ENCODE measurements at places on chromosomes 5 and 9.
A peak's percentile ranks its signal among the peaks of the same experiment; 100 is the strongest.

GRCh38 chr5:139828207-139828895 lies 32.7 kb downstream of the PSD2 start:
- no peak for DNase-seq

DNA sequence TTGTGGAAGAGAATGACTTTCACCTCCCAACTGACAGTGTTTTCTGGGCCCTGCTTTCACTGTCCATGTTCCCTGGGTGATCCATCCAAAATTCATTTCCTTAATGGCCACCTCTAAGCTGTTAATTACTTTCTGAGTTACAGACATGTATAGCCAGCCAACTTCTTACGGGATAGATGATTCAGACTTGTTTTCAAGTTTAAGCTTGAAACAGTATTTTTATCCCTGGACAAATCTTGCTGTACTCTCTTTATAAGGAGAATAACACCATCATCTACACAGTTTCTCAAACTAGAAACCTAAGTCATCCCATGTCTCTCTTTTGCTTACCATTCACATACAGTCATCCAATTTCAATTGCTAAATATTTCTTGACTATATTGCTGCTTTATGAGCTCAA lies 6.9 kb downstream of the FAM174A start:
- no peak for DNase-seq

GRCh38 chr9:15553528-15553898 lies 670 bp downstream of the CCDC171 start:
- DNase-seq, result no peak

- no peak for DNase-seq
Observed at GRCh38 chr5:22111320-22111719, 741.8 kb downstream of the CDH12 start.

- DNase-seq, result no peak
Observed at GRCh38 chr5:176712546-176713304, 65.4 kb downstream of the TSPAN17 start.

DNA sequence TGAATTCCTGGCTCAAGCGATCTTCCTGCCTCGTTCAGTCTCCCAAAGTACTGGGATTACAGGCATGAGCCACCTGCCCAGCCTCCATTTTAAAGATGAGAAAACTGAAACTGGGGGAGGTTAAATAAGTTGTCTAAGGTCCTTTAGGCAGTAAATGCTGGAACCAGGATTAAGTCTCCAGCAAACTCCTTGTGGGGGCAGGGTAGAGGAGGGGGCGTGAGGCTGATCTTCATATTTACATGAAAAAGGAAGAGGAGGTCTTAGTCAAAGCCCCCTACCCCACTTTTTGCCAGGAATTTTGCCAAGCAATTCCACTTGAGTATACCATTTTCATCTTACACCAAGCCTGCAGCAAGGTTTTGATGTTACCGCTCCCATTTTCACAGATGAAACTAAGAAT lies 76.6 kb upstream of the NR4A3 start:
- no peak for DNase-seq

GRCh38 chr9:126326228-126327005 lies at the start of gene MVB12B:
Gene MVB12B (plus strand): TSS chr9:126326829. CDS start chr9:126326930, 101 bp downstream.
- DNase-seq, result peak; percentile 8

GRCh38 chr5:51138164-51138563 lies 245.1 kb upstream of the ISL1 start:
- DNase-seq, result no peak

DNA sequence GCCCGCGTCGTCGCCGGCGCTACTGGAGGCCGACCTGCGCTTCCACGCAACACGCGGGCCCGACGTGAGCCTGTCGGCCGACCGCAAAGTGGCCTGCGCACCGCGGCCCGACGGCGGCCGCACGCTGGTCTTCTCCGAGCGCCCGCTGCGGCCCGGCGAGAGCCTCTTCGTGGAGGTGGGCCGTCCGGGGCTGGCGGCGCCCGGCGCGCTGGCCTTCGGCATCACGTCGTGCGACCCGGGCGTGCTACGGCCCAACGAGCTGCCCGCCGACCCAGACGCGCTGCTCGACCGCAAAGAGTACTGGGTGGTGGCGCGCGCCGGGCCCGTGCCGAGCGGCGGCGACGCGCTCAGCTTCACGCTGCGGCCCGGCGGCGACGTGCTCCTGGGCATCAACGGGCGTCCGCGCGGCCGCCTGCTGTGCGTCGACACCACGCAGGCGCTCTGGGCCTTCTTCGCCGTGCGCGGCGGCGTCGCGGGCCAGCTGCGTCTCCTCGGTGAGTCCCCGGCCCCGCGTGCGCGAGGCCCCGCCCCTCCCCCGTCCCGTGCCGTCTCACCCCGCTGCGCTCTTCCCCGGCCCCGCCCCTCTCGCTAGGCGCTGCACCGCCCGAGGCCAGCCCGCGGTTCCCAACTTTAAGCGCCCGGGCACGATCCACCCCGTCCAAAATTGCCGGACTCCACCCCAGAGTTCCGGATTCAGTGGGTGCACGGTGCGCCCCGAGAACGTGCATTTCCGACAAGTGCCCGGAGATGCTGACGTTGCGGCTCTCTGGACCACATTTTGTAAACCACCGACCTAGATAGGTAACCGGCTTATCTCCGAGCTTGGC lies 42.8 kb downstream of the NEURL1B start:
- DNase-seq, result peak; percentile 52

GRCh38 chr5:57311251-57311650 lies 137.4 kb downstream of the GPBP1 start:
- DNase-seq, result no peak

GRCh38 chr9:89071591-89071990 lies 80.3 kb downstream of the S1PR3 start:
- DNase-seq, result no peak

DNA sequence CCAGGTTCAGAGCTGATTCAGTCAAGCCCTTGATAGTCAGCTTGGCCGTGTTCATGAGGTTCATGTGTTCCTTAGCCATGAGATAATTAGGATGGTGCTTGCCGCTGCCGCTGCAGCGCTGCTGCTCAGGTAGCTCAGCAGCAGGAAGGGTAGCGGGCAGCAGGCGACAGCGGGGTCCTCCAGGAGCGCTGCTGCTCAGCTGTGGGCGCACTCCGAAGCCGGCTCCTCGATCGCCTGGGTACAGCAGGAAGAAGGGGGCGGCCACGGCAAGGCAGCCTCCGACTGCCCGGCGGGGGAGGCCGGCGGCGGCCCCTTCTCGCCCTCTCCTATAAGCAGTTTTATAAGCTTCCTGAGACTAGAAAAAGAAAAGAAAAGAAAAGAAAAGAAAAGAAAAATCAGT lies 1253.6 kb downstream of the EFNA5 start:
- DNase-seq, result no peak

- DNase-seq, result no peak
Observed at GRCh38 chr5:150848271-150848670, 1.9 kb downstream of the IRGM start.

DNA sequence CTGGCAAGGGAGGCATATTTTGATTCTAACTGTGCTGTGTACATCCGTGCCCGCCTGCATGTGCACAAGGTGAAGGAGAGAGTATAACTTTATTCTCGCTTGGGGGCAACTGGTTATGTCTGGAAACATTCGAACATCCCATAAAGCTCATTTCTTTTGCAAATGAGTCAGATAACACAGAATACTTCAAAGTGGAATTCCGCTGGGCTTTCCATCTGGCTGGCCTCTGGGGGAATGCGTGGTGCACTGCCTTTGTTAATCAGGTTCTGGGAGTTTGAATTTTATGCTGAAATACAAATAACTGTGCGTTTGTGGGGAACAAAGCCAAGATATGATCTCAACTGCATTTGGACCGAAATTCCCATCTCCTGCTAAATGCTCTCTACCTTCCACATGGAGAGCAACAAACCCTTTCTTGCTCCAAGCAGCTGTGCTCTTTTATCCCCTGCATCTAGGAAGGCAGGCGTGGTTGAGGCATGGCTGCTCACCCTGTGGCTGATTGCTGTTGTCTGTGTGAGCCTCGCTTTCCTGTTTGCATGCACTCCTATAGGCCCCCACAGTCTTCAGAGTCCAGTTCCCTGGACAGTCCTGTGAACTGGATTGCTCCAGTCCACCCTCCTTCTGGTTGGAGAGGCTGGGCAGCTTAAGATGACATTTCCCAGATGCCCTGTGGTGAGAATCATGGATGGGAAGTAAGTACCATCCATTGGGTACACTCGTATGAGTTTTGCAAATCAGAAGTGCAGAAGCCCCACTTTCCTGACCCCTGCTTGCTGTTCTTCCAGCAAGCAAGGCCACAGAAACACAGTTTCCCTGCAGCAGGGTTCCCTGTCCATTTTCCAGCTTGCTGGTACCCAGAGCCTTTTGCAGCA lies 82.9 kb upstream of the ALDH1B1 start:
- DNase-seq, result no peak

DNA sequence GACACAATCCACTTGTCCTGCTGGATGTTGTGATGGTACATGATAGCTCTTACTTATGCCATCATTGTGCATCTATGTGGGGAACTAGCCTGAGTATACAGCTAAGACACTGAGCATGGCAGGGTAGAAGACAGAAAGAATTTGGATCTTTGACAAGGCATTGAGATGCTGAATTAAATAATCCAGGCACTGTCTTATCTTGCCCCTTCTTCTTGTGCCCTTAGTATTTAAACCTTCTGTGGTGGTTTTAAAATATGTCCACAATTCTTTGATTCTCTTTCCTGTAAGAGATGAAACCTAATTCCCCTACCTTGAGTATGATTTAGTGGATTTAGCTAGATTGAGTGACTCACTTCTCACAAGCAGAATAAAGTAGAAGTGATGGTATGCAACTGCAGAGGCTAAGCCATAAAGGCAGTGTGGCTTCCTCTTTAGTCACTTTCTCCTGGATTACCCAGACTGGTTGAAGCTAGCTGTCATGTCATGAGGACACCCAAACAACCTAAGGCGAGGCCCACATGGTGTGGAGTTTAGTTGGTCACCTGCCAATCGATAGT lies 174.0 kb upstream of the NREP start:
- DNase-seq, result no peak

DNA sequence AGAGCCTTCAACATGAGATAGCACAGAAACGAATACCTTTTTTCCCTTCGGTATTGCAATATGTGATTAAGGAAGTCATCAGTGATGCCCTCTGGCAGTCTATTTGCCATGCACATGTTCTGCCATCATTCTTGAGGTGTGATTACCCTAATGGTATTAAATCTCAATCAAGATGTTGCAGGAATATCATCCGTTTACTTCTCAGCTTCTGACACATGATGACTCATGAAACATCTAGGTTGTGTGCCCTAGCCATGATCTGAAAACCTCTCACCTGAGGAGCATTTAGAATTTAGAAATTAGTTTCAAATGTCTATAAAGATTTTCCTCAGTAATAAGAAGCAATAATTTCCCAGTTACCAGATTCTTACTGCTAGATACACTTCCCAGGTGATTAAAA lies 209.1 kb downstream of the ADGRV1 start:
- DNase-seq, result no peak

GRCh38 chr9:117343427-117343826 lies 71.4 kb downstream of the ASTN2 start:
- DNase-seq, result no peak

- no peak for DNase-seq
Observed at GRCh38 chr5:163649514-163649913, 144.1 kb downstream of the MAT2B start.

DNA sequence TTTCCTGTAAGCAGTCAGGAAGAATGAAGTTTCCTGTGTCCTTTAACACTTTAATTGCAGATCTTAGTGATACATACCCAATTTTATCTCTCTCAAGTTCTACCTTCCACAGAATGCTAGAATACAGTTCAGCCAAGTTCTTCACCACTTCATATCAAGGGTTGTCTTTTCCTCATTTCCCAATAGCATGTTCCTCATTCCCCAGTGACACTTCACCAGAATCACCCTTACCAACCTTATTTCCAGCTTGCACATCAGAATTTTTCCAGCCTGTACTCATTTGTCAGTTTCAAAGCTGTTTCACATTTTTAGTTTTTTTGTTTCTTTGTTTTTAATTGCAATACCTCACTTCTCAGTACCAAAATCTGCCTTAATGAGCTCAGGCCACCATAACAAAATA lies 126.1 kb downstream of the ESM1 start:
- no peak for DNase-seq

- no peak for DNase-seq
Observed at GRCh38 chr5:139459451-139459934, 3.0 kb downstream of the ECSCR start.

DNA sequence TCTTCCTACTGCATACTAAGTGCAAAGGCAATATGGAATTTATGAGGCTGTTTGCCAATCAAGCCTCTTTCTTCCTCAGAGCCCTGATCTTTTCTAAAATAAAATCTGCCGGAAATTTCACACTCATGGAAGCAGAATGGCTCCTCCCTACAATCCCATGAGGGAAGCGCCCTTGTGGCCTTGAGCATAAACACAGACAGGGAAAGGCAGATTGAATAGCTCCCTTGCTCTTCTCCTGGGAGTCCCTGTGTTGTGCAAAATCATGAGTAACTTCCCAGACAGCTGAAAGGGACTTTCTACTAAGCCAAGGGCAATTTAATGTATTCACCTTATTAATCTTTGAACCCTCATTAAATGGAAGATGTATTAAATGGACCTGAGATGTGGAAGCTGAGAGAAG lies 226.1 kb upstream of the PIK3R1 start:
- DNase-seq, result no peak

DNA sequence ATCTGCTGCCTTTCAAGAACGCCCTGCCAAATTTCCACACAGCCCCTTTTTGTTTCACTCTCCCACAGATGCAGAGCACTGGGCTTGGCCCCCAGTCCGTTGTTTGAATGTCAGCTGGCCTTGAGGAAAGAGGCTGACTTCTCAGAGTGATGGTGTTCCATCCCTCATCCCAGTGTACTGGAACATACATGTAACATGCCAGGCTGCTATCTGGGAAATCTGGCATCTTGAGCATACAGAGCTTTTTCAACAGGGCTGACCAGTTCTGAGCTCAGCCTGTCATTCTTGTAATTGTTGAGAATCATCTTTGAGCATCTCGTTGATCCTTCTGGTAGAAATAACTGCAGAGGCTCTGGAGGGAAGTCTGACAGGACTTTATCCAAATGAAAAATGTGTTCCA lies 2.8 kb downstream of the GALNT10 start:
- no peak for DNase-seq

- no peak for DNase-seq
Observed at GRCh38 chr9:21413151-21413550, 4.2 kb downstream of the IFNA8 start.

DNA sequence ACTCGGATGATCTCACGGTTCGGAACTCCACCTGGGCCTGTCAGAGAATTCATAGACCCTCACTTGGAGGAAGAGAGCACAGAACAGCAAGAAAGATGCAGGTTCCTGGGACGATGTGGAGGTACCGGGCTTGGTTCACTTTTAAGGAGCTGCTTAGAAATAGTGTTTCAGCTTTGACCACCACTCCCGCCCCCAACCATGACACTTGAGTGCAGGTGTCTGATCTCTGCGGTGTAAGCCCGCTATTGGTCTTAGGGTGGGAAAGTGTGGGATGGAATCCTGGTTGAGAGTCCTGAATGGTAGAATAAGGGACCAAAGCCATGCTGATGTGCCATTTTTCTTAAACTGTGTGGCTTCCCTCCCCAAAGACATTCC lies 97.2 kb upstream of the LMX1B start:
- no peak for DNase-seq

- no peak for DNase-seq
Observed at GRCh38 chr5:150217038-150217437, 27.2 kb downstream of the SLC6A7 start.

DNA sequence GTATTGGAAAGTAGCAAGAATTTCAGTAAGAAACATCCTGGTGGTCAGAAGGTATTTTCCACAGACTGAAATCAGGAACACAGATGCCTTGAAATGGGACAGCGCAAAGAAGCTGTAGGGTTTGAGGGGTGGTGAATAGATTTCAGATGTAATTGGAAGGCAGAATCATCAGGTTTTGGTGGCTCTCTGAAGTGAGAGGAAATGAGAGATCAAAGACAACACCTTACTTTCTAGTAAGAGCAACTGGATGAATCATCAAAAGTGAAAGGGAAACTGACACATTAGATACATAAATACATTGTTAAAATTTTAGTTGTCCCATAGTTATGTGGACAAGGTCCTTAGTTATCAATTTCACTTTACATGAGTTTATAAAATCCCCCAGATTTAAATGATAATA lies 188.2 kb upstream of the SLC27A6 start:
- DNase-seq, result no peak
